Large intestine (tissue), 12 donors: ENCODE measurements at places on chromosomes 16 and 17. TPM values are rescaled to one million over a fixed set of nuclear protein-coding genes. Genes with fewer than 3 reads are reported as not detected.

GRCh38 chr17:16419929-16420271 is 4.5 kb downstream of the TRPV2 start:
- DNase-seq = no peak

DNA sequence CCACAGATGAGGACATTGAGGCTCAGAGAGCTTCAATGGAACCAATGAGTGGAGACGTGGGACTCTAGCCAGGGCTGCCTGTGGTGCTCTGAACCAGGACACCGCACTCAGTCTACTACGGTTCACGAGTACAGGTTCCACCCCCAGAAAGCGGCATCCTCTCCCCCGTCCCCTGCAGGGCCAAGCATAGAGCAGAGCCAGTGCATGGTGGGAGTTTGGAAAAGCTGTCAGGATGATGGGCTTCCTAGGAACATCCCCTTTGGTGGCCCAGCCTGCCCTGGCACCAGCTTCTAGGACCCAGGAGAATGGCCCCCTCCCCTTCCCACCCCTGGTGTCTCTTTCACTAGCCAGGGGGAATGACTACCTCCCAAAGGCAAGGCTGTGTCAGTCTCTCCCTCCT is 8.4 kb downstream of the ZNF319 start:
- no peak for DNase-seq

- DNase-seq = no peak
Measured at GRCh38 chr17:4591529-4591928, 7.2 kb downstream of the SMTNL2 start.

- no peak for DNase-seq
Measured at GRCh38 chr16:88799569-88800276, 3.9 kb upstream of the CDT1 start.

- DNase-seq = peak; percentile 55
Measured at GRCh38 chr17:36188891-36189306, 7.7 kb downstream of the CCL3L1 start.

DNA sequence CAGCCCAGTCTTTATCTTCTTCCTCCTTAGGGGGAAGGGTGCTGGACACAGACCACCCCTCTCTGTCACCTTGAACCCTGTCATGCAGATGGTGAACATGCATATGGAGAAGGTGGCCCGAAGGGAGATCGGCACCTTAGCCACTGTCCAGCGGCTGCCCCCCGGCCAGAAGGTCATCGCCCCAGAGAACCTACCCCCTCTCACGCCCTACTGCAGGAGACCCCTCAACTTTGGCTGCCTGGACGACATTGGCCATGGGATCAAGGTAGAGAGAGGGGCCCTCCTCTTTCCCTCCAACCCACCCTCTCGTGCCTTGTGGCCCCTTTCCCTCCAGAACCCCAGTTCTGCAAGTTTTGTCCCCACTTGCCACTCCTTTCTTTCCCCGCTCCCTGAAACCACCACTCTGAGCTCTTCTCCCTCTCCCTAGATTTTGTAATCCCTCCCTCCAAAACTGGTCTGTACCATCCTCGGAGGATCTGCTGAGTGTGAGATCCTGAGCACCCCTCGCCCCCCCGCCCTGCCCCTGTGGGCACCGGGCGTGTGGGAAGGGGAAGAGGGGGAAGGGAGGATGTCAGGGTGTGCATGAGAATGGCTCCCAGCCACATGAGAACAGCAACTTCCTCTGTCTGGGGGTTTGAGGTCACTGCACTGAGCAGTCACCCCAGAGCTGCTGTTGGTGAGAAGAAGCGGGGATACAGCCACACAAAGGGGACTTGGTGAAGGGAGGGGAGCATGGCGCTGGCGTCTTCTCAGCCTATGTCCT is 7.3 kb downstream of the ABI3 start:
- no peak for DNase-seq

DNA sequence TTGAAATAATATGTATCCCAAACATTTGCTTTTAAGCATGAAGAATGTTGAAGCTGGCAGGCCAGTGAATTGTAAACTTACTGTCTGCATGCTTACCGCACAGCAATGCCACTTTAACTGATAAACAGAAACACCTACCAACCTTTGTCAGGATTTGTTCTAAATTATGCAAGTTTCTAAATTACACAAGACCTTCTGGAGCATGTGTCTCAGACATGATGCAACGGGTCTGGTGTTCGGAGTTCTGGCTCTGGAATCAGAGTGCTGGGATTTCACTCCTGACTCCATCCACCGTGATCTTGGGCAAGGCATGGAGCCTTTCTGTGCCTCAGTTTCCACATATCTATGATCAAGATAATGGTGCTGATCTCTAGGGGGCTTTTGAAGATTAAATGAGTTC is 111.2 kb downstream of the CCT6B start:
- DNase-seq = no peak

DNA sequence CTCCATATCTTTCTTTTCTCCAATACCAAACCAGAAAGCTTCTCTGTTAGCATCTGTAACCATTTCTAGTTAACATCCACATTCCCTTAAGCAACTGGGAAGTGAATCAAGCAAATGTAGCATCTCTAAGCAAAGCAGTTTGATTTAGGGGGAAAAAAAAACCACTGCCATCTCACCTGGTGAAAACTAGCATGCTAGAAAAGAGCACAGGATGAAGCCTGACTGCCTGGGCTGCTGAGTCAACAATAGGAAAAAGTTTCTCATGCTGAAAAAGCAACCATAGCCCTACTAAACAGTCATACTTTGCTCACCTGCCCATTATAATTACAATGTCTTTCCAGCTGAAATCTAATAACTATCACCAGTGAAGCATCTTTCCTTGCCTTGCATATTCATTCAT is 139.3 kb downstream of the ANKFN1 start:
- DNase-seq = no peak

GRCh38 chr16:85125570-85126393 is 13.5 kb upstream of the CIBAR2 start:
- no peak for DNase-seq

DNA sequence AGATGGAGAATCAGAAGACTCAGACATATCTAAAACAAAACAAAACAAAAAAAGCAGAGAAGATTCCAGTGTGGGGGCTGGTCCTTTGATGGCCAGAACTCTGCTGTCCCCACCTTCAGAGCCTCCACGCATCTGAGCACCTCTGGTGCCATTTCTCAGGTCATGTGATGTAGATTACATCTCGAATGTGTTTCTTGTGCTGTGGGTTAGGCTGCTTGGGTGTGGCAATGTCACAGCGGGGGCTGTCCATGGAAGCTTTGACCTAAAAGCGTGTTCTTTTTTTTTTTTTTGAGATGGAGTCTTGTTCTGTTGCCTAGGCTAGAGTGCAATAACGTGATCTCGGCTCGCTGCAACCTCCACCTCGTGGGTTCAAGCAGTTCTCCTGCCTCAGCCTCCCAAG is 51.2 kb downstream of the PLD6 start:
- no peak for DNase-seq

- no peak for DNase-seq
Measured at GRCh38 chr17:29154516-29155226, 25.5 kb downstream of the MYO18A start.

GRCh38 chr16:54933281-54934011 is 2.8 kb downstream of the IRX5 start:
- no peak for DNase-seq

- DNase-seq = no peak
Measured at GRCh38 chr16:10880594-10881452, 3.8 kb downstream of the CIITA start.

DNA sequence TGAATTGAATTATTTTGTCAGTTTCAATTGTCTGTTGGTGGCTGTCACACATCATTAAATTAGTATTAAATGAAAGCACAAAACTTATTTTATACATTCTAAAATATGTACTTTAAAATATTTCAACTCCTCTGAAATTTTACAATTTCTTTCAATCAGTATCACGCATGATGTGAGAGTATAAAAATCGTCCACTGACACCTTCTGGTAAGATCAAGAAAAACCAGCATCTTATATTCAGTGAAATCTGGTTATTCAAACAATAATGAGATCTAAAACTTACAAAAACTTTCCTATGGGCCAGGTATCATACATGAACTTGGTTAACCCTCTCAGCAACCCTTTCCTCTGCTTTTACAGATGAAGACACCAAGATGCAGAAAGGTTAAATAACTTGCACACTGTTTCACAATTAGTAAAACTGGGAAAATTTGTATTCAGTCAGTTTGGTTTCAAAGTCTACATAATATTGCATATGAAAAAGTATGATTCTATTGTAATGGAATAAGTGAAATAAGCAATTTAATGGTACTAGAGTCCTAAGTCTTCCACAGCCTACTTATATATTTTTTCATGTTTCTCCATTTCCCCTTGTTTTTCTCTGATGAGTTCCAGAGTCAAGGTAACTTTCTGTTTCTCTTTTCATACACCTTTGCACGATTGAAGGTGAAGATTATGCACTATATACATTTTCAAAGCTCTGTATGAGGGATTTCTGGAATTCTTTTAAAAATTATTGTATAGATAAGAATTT is 58.7 kb downstream of the EFCAB5 start:
- DNase-seq = peak; percentile 15

DNA sequence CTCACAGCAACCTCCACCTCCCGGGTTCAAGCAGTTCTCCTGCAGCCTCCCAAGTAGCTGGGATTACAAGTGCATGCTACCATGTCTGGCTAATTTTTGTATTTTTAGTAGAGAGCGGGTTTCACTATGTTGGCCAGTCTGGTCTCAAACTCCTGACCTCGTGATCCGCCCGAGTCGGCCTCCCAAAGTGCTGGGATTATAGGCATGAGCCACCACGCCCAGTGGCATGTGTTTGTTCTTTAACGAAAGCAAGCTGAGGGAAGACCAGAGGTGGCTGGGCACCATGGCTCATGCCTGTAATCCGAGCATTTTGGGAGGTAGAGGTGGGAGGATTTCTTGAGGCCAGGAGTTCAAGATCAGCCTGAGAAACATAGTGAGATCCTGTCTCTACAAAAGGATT is 18.1 kb downstream of the TNFRSF13B start:
- no peak for DNase-seq

DNA sequence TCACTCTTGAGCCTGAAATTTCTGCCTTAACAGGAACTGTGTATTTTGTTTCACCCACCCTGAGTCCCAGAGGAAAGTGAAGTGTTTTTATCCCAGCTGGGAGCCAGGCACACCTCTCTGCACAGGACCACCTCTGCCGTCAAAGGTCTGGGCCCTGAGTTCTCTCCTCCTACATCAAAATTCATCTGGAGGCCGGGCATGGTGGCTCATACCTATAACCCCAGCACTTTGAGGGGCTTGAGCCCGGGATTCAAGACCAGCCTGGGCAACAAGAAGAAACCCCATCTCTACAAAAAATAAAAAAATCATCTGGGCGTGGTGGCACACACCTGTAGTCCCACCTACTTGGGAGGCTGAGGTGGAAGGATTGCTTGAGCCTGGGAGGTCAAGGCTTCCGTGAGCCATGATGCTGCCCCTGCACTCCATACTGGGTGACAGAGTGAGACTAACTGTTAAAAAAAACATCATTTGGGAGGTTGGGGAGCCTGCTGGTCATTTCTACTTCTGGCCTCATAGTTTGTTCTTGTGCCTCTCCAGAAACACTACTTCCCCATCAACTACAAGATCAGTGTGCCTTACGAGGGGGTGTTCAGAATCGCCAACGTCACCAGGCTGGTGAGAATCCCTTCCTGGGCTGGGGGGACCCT is 9.8 kb downstream of the IL34 start:
- DNase-seq = no peak

DNA sequence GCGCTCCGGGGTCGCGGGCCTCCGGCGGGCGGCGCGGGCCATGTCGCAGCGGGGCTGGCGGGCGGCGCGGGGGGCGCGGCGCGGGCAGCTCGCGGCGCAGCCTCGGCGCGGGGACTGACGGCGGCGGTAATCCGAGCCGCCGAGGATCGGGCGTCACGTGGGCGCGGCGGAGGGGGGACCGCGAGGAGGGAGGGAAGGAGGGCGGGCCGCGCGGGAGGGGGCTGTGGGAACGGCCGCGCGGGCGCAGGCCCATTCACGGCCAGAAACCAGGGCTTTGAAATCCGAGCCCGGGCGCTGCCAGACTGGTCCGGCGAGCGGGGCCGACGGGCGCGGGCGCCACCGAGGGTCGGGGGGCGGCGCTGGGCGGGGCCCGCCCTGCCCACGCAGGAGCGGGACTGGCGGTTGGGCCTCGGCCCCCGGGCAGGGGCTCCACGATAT is at the start of gene MTSS2:
TSS of gene MTSS2 (minus strand) at position 116 of the 438 bp plus-strand sequence. CDS start 262 bp downstream, outside the sequence.
- DNase-seq = peak; percentile 81

DNA sequence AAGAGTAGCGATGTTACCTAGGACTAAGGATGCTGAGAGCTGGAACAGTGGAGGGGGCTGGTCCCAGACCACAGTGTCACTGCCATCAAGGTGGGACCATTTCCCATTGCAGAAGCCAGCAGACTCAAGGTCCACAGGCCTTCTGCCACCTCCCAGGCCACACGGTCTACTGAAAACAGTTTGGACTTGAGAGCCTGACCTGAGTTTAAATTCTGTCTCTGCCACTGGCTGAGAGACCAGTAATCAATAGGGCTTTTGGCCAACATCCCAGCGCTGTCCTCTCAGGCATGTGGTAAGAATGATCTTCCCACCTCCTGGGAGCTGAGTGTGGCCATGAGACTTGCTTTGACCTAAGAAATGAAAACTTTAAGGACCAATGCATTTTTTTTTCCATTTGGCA is 331.4 kb upstream of the CDH5 start:
- no peak for DNase-seq

The SP6 gene
- polyA plus RNA-seq = 1.4 TPM

The ZNF287 gene
- polyA plus RNA-seq = 3.7 TPM

The KRT222 gene
- 2.0 TPM for polyA plus RNA-seq

The CYGB gene
- polyA plus RNA-seq = 14.1 TPM

The TCAP gene
- 2.2 TPM for polyA plus RNA-seq
